ENCODE measurements at places on chromosomes 13 and 19.

- DNase-seq: no peak
Observed at GRCh38 chr19:3374369-3375112, 8.2 kb downstream of the NFIC start.

- peak; percentile 43 for DNase-seq
Observed at GRCh38 chr13:99905224-99905623, 66.3 kb downstream of the ZIC5 start.

GRCh38 chr13:40667622-40667978 lies 1.2 kb upstream of the FOXO1 start:
- DNase-seq: no peak

DNA sequence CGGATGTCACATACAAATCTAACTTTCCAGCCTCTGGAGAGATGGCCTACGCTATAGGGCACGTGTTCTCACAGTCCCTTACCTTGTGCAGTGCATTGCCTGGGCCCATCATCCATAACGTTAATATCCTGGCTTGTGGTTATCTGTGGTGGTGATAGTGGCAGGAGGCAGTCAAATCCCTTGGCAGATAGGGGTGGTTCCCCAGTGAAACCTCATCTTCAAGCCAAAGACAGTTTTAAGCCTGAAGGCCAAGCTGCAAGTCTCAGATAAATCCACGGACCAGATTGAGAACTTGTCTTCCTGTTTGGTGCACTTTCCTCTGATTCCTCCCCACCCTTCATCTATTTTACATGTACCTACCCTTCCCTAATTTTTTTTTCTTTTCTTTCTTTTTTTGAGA lies 4.3 kb upstream of the FBXO17 start:
- no peak for DNase-seq

DNA sequence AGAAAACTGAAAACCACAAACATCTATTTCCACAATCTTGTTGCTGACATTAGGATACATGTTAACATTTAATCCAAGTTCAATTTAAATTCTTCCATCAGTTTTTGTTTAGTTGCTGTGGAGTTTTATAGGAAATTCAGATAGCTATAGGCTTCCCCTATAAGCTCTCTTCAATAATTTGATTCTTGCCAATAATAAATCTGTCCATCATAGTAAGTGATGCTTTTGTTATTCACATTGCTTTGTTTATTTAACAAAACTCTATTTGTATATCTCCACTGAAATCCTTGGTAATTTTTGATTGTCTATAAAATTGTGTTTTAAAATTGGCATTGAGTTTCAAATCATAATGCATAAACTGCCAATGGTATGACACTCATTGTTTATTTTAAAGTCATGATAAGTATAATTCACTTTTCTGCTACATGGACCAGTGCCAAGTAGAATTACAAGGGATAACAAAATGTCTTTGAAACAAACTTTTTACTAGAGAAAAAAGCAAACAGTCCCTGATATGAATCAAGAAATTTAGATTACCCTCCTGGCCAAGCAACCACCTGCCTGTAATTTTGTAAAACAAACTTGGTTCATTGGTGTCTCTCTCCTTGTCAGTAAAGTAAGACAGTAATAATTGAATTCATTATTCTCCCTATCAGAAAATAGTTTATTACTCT lies 577.3 kb upstream of the GPC6 start:
- DNase-seq: peak; percentile 71

GRCh38 chr19:19271828-19272599 lies 1.1 kb downstream of the TM6SF2 start:
- DNase-seq: no peak

GRCh38 chr13:44362394-44363040 lies 11.1 kb upstream of the SERP2 start:
- DNase-seq: no peak

- DNase-seq: peak; percentile 13
Observed at GRCh38 chr13:67231289-67232000, 1.3 kb upstream of the PCDH9 start.

GRCh38 chr19:10872546-10873107 lies 1.3 kb downstream of the CARM1 start:
- no peak for DNase-seq

DNA sequence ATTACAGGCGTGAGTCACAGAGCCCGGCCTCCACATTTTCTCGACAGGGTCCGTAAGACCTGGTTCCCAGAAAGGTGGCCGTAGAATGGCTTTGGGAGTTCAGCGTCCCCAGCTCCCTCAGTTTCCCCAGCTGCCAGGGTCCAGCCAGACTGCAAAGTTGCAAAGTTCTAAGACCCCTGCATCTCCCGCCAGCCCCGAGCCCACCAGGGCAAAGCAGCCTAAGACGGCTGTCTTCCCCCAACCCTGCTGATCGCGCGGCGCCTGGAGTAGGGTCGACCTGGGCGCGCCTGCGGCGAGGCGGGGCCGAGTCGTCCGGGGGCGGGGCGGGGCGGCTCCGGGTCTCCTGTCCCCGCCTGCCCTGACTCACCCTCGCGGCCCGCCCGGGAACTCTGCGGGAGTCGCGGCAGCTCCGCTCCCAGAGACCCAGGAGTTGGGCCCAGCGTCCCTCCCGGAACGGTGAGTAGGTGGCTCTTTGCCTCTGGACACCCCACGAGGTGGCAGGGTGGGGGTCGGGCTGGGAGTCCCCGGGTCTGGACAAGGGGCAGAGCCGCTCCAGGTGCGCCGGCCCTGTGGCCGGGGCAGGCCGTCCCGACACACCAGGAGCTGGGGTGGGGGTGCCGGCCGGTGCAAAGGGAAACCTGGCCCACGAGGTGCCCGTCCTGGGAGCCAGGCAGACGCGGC lies at the start of gene LRRC8E:
Gene LRRC8E, plus strand, starts transcription at position 366 of the 681 bp plus-strand sequence. CDS start 7,094 bp downstream, outside the sequence.
- peak; percentile 33 for DNase-seq

DNA sequence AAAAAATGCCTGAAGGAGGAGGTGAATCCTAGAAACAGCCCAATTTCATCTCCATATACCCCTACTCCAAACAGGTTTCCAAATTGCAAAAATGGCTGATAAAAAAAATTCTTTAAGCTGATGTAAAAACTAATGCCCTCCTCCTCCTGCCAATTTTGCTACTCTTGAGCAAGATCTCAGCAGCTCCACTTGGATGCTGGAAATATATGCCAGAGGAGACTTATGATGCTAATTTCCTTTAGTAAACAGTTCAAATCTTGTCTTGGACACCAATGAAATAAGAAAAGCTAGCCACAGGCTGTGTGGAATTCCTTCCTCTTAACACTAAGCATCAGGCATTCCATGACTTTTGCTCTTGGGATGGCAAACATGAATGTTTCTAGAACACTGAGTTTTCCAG lies 67.5 kb downstream of the INSR start:
- no peak for DNase-seq

DNA sequence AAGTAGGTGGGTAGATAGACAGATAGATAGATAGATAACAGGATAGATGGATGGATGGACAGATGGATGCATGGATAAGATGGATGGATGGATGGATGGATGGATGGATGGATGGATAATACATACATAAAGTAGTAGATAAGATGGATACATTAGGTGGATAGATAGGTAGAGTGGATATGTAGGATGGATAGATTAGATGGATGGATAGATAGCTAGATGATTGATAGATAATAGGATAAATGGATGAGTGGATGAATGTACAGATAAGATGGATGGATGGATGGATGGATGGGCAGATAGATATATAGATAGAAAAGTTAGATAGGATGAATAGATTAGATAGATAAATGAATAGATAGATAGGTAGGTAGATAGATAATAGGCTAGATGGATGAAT lies 2.1 kb downstream of the CYP4F3 start:
- DNase-seq: no peak

- no peak for DNase-seq
Observed at GRCh38 chr19:3625996-3626472, 556 bp downstream of the CACTIN start.

DNA sequence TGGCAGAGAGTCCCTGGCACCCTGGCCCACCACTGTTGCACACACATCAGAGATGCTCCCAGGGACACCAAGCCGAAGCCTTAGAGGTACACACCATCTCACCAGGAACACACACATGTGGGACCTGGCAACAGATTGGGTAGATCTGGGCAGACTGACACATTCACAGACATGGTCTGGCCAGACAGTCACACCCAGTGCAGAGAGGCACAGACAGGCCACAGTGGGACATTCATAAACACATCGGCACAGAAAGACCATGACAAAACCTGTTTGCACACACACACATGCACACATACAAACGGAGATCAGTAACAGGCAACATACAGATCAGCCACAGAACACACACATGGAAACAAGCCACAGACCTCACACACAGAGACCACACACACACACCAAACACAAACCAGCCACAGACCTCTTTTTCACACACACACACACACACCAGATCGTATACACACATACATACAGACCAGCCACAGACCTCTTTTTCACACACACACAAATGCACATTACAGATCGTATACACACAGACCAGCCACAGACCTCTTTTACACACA lies 6.3 kb upstream of the JUNB start:
- DNase-seq: no peak

DNA sequence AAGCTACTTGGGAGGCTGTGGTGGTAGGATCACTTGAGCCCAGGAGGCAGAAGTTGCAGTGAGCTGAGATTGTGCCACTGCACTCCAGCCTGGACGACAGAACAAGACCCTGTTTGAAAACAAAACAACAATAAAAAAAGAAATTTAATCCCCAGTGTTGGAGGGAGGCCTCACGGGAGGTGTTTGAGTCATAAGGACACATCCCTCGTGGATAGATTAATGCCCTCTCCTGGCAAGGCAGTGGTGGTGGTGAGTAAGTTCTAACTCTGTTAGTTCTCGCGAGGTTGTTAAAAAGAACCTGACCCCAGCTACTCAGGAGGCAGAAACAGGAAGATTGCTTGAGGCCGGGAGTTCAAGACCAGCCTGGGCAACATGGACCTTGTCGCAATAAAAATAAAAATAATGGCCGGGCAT lies 27.6 kb upstream of the SIN3B start:
- no peak for DNase-seq

DNA sequence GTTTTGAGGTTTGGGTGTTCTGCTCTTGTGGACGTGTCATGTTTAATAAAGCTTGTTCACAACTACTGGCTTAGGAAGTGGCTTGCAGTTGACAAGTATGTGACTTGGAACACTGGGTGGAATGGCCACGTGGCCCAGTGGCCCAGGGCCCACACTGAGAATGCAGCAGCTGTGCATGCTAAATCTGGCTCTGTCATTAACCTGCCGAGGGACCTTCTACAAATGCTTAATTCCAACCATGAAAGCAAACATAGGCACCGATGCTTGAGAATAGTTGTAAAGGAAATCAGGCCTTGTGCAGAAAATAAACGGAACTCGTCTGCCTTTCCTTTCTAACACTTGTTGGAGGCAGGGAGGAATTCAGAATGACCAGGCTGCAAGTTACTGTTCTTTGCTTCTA lies 11.6 kb upstream of the CLDN10 start:
- DNase-seq: peak; percentile 41

GRCh38 chr13:67489016-67489415 lies 258.9 kb upstream of the PCDH9 start:
- peak; percentile 74 for DNase-seq

DNA sequence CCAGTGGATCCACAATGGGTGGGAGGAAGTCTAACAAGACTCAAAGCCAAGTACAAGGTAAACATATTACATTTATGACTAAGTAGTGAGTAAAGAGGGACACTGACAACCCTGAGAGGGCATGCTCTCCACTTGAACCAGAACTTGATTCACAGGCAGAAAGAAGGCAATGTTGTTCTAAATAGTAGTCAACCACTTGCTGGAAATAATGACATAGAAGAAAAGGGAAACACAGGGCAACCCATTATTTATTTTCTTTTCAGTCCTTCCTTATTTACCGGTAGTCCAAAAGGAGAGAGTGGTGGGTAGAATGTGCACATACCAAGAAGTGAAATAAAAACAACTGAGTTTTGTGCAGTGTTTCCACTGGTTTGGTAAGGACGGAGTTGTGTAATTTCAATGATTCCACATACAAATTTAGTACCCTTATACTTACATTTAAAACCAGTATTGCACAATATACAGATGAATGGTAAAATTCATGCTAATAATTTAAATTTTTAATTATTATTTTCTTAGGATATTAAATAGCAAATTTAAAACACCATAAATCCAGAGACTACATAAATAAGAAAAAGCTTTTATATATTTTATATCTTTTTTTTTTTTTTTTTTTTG lies 65.9 kb downstream of the ENOX1 start:
- DNase-seq: no peak

- no peak for DNase-seq
Observed at GRCh38 chr13:113465300-113465699, 12.0 kb upstream of the ADPRHL1 start.

DNA sequence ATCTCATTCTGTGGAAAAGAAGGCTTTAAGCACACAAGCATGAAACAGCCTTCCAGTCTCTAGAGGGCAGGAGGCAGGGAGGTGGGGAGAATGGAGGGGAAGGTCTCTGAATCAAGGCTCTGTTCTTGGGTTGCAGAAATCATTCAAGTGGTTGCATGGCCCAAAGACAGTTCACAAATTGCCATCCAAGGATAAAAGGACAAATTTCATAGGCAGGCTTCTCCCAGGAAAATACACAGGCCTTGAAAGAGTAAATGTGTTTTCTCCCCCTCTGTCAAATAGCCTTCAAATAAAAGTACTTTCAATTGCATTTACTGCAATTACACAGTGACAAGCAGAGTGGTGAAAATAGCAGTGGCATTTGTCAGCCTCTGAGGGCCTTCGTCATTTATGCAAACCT lies 450.8 kb downstream of the DCT start:
- DNase-seq: no peak

DNA sequence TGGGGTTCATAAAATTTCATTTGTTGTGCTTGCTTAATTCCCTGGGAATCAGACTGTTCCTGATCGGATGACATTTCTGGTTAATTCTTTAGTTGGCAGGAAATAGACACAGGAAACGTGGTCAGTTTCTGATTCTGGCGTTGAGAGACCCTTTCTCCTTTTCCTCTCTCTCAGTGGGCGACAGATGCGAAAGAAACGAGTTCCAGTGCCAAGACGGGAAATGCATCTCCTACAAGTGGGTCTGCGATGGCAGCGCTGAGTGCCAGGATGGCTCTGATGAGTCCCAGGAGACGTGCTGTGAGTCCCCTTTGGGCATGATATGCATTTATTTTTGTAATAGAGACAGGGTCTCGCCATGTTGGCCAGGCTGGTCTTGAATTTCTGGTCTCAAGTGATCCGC lies 10.8 kb downstream of the LDLR start:
- DNase-seq: no peak

DNA sequence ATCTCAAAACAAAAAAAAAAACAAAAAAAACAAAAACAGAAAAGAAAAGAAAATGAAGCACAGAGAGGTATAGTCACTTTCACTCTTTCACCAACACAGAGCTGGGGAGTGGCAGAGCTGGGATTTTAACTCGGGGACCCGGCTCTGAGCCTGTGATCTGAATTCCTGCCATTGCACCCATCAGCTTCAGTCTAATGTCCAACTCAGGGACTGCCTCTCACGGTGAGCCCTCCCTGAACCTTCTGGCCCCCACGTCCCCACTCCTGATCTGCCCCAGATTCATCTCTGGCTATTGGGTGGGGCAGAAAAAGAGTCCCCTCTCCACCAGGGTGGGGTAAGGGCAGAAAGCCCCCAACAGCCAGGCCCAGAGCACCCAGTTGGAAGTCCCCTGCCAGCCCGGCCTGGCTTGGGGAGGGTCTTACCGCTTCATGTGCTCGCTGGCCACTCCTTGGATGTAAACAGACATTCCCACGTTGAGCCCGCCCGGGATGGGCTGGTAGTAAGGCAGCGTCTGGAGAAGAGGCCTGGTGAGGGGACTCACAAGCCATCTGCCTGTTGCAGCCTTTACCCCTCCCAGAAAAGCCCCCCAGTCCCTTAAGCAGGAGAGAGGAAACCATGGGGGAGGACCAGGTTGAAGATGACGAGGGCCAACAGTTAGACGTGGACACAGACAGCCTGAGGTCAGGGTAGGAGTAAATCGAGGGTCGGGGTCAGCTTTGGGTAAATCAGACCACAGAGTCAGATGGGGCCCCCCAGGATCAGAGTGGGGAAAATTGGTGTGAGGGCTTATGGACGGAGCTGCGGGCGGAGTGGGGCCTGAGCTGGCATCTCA lies 520 bp downstream of the LGALS4 start:
- DNase-seq: no peak
